Activated T-cell treated with anti-CD3 and anti-CD28 coated beads, Interleukin-2, amount 50 U/mL, for 24 hours (primary cell): ENCODE measurements at places on chromosomes 3 and 15.
A peak's percentile ranks its signal among the peaks of the same experiment; 100 is the strongest.

GRCh38 chr3:111980716-111981456, 2.1 kb downstream of the ABHD10 start:
- DNase-seq = peak; percentile 57

DNA sequence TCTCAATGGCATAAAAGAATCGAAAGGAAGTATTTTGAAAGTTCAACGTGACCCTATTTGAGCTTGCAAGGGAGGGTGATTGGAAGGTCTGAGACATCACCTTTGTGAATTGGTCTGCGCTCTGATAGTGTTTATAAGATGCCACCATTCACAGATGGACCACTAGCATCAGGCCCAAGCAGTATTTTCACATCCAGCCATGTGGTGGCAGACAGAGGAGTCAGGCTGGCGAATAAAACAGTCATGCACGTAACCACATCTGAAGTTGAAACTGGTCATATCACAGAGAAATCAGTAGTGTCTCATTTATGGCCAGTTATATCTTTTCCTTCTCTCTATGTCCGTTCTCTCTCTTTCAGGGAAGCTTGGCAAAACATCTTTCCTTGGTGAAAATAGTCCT, 170.1 kb upstream of the ONECUT1 start:
- DNase-seq = no peak

DNA sequence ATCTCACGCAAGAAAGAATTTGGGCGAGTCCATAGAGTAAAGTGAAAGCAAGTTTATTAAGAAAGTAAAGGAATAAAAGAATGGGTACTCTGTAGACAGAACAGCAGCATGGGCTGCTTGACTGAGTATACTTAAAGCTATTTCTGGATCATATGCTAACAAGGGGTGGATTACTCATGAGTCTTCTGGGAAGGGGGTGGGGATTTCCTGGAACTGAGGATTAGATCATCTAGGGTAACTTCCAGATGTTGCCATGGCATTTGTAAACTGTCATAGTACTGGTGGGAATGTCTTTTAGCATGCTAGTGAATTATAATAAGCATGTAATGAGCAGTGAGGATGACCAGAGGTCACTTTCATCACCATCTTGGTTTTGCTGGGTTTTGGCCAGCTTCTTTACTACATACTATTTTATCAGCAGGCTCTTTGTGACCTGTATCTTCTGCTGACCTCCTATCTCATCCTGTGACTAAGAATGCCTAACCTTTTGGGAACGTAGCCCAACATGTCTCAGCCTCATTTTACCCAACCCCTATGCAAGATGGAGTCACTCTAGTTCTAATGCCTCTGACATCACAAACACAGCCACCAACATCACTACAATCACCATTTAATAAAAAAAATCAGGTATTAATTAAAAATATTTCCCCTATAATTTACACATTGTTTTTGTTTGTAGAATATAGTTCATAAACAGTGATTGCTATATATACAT, 890.7 kb upstream of the EPHA6 start:
- no peak for DNase-seq

DNA sequence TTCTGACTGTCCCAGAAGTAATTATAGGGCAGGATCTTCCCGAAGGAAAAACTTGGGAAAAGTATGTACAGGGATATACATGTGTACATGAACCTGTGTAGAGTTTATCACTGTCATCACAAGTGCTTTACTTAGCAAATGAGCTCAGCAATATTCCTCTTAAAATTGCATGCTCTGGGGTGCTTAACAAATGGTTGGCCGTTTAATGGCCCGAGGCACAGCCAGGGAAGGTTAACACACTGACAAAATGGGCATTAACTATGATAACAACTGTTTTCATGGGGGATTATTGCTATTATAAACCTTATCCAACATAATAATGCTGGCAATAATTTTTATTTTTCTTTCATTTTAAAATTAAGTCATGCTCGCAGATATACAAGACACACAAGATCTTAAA, 459.3 kb downstream of the TUSC7 start:
- no peak for DNase-seq

GRCh38 chr3:114803042-114803695, 343.9 kb downstream of the ZBTB20 start:
- DNase-seq = no peak

DNA sequence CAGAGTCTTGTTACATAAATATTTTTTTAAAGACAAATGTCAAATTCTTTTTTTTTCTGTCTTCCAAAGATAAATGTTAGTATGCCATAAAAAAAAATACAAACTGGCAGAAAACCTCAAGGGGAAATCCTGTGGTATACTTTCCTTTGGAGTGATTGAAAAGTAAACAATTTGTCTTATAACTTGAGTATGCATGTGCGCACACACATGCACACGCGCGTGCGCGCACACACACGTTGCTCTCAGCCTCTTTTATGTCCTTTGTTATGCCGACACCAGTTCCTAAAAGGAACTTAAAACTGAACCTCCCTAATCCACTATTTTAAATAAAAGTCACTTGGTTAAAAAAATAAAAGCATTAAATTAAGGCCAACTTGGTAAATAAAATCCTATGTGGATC, 58.1 kb downstream of the TGFBR2 start:
- DNase-seq = no peak

DNA sequence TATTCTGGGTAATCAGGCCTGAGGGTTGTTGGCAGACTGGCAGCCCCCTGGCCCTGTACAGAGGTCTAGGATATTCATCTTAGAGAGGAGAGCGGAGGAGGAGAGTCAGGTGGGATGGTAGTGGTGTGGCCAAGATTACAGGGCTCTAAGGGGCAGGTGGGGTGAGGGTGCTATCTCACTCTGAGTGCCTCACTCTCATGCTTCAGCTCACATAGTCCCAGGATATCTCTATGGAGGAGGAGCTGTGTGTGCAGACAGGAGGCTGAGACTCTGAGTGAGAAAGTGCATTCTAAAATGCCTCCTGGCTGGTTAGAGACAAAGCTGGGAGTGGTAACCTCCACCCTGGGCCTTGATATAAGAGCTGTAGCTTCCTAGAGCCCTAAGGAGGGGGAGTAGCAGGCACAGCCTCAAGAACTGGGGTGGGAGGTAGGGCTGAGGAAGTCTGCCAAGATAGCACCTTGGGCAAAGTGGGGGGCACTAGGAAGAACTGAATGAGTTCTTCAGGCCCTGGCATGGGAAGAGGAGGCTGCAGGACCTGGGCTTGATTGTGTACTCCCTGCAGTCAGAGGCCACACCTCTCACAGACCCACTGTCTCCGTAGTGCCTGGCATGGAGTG, 39.9 kb downstream of the CLSTN2 start:
- DNase-seq = no peak

- DNase-seq = no peak
Measured at GRCh38 chr15:46460431-46461094, 825.7 kb downstream of the SQOR start.

- no peak for DNase-seq
Measured at GRCh38 chr3:159804726-159805410, 183.8 kb upstream of the IL12A start.

DNA sequence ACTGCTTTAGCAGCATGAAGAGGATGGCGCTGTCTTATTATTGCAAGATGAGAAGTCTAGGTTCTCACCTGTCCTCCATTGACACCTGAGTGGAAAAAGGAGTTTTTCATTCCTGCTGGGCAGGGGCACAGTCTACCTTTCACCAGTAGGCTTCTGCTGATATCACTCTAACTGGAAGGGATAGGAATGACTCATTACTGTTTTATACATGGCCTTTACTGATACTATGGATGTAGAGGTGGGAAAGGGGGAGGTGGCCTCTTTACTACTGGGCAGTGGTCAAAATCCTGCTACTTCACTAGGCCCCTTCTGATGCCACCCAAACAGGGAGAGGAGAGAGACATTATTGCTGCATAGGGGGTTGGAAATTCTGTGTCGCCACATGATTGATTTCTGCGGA, 97.8 kb downstream of the BBX start:
- no peak for DNase-seq

DNA sequence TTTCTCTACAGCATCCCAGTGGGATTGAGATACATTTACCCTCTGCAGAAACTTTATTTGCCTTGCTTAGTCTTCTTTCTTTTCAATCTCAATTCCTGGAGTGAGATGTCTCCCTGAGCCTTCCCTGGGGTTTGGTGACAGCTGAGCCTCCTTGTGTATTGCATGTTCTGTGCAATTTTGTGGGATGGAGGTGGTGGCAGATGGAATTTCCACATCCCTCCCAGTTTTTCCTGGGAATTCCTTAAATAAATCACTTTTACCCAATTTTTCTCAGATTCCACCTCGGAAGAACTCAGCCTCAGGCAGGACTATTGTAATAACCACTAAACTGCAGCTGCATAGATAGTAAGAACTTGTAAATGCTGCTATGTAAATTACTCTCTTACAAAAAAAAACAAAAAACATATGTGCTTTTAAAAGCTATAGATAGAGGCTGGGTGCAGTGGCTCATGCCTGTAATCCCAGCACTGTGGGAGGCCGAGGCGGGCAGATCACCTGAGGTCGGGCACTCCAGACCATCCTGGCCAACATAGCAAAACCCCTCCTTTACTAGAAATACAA, 88.5 kb upstream of the ABHD17C start:
- no peak for DNase-seq

GRCh38 chr3:27910456-27910855, 188.3 kb upstream of the EOMES start:
- DNase-seq = no peak

- no peak for DNase-seq
Measured at GRCh38 chr3:70829092-70829491, 516.7 kb upstream of the MDFIC2 start.

- DNase-seq = no peak
Measured at GRCh38 chr15:60259469-60259868, 138.3 kb downstream of the ANXA2 start.

DNA sequence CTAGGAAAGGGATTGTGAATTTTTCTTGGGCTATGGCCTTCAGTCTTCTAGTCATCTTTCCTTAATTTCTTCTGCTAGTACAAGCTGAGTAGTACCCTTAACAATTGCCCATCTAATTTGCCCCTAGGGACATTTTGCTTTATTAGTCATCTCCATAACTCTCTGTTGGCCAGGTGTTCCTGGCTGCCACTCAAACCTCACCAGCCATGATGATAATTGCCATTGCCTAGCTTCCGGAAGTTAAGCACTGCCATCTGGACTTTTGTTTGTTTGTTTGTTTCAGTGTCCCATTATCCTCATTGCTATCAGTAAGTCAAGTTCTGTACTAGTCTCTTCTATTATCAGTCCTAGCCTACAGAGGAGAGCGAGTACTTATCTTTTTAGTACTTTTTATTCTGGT, 36.6 kb upstream of the UBL7 start:
- no peak for DNase-seq

DNA sequence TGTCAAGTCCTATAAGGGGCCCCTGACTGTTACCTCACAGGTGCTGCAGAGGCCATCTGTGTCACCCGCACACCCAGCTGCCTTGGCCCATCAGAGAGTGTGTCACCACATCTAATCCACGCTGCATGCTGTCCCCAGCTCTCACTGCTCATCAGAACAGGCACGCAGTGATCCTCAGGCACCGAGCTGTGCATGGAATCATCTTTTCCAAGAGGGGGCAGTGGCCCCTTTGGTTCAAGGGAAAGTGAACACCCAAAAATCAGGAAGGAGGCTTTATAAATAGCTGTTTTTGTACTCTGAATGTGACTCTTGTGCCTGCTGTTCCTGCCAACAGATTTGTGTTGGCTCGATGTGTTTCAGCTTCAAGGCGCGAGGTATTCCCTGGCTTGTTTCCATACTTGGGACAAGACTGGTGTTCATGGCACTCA, 110.3 kb upstream of the ETV5 start:
- DNase-seq = no peak

DNA sequence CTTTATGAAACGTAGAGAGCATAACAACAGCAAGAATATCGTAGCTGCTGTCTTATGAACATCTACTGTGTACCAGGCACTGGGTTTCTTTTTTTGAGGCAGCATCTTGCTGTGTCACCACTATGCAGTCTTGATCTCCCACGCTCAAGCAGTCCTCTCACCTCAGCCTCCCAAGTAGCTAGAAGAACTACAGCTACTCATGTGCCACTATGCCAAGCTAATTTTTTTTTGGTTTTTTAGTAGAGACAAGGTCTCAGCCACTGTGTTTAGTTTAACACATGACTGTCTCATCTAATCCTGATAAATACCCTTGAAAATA, 129.9 kb downstream of the VGLL4 start:
- no peak for DNase-seq

DNA sequence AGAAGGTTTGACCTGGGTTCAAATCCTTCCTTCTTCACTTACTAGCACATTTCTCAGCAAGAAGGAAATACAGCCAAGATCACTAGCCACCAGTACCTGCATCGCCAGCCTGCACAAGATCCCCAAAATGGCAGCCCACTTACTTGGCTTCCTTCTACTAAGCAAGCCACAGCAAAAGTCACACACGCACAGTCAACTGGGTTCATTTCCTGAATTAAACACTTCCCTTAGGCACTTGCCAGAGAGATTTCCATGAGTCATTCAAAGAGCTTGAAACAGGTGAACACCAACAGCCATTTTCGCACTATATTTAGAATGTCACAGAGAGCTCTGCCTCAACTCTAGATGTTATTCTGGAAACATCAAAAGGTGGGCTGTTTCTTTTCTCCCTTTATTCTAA, 42.6 kb downstream of the MGLL start:
- no peak for DNase-seq

GRCh38 chr3:55617385-55617784, 130.3 kb upstream of the WNT5A start:
- no peak for DNase-seq

DNA sequence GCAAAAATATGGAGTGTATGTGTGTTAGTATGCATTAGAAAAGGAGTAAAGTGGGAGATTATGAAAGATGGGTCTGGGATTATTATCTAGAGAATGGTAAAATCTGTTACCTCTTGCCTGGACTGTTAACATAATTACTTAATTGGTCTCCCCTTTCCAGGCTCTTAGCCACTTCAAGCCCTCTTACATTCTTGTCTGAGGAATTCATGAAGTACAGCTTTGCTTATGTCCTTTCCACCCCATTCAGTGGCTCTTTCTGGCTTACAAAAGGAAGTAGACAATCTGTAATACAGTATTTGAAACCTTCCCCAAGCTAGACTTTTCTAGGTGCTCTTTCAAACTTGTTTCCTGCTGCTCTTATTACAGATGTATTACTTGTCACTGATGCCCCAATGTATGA, 129.8 kb downstream of the MBNL1 start:
- DNase-seq = no peak

DNA sequence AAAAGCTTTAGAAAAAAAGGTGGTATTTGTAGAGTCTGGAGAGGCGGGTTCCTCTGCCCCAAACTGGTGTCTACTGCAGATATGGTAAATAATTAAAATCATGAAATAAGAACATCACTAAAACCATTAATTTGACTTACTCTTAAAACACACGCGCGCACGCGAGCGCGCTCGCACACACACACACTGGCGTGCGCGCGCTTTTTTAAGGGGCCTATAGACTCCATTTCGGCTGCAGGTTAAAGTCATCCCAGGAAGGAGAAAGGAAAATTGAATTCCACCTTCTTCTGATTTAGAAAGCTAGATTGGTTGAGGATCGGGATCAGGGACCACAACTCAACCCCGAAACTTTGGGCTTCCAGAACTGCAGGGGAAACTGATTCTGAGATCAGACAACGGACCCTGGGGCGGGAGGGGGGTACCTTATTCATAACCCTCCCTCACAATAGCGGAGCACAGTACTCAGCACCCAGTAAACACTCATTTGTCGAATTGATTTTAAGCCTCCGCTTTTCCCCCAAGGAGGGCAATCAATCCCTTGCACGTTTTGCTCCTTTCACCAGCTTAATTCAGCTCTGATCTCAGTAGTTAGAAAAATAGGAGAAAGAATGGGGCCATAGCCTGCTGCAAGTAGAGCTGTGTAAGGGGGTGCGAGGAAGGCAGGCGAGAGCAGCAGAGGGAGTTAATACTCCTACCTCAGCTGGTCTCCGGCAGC, 509 bp upstream of the LRRC3B start:
- no peak for DNase-seq

- no peak for DNase-seq
Measured at GRCh38 chr15:61169904-61170695, 59.0 kb downstream of the RORA start.
